Stimulated activated CD8-positive, alpha-beta memory T cell treated with anti-CD3 and anti-CD28 coated beads, Interleukin-2, amount 100 ng/mL, for 48 hours (primary cell): ENCODE measurements at places on chromosomes 5 and 9.

DNA sequence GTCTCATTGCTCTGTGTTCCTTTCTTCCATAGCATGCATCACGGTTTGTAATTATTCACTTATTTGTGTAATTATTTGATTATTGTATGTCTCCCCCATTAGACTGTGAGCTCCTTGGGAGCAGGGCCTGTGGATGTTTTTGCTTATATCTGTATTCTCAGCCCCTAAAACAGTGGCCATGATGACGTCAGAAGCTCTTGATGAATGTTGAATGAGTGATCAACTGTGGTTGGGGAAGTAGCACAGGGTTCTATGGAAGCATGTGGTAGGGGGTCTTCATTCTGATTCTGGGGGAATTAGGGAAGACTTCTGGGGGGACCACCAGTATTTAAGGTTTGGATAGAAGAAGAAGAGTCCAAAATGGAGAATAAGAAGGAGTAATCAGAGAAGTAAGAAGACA lies 6.0 kb downstream of the DNAI1 start:
- DNase-seq: no peak

DNA sequence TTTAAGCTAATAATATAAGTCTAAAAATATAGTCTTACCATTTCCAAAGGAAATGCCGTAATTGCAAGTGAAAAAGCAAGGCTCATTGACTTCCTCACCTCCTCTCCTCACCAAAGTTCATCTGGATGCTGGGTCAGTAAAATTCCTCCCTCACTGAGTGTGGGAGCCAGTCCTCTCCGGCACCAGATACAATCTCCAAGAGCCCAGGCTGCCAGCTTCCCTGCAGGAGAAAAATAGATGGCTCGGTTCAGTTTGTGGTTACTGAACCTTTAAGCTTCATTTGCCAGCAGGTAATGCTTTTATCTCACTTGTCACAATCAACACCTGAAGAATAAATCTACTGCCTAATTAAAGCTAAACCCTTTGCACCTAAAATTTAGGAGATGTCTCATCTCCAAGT lies 115.3 kb upstream of the VLDLR start:
- no peak for DNase-seq

GRCh38 chr5:89988998-89989655 lies 420.4 kb downstream of the CETN3 start:
- DNase-seq: no peak

- no peak for DNase-seq
Measured at GRCh38 chr5:92749943-92750342, 831.1 kb downstream of the NR2F1-AS1 start.

GRCh38 chr5:127878174-127878750 lies 175.1 kb downstream of the CCDC192 start:
- DNase-seq: no peak

DNA sequence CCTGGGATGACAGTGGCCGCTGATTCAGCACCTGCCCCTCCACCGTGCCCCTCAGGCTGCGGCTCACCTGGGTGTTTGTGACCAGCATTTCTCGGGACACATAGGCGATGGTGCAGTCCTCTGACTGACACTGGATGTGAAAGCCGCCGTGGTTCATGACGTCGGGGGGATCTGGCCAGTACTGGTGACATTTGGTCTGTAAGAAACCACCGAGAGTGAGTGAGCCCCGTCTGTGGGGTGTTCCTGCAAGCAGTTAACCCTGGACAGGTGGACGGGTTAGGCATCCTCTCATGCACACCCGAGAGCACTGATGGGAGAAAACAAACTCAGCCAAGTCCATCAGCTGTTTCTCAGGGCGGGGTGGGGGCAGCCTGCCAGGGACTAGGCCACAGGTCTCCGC lies 62.5 kb upstream of the EPB41L4B start:
- no peak for DNase-seq

GRCh38 chr5:181152406-181152805 lies 5.0 kb downstream of the OR2V2 start:
- DNase-seq: no peak

DNA sequence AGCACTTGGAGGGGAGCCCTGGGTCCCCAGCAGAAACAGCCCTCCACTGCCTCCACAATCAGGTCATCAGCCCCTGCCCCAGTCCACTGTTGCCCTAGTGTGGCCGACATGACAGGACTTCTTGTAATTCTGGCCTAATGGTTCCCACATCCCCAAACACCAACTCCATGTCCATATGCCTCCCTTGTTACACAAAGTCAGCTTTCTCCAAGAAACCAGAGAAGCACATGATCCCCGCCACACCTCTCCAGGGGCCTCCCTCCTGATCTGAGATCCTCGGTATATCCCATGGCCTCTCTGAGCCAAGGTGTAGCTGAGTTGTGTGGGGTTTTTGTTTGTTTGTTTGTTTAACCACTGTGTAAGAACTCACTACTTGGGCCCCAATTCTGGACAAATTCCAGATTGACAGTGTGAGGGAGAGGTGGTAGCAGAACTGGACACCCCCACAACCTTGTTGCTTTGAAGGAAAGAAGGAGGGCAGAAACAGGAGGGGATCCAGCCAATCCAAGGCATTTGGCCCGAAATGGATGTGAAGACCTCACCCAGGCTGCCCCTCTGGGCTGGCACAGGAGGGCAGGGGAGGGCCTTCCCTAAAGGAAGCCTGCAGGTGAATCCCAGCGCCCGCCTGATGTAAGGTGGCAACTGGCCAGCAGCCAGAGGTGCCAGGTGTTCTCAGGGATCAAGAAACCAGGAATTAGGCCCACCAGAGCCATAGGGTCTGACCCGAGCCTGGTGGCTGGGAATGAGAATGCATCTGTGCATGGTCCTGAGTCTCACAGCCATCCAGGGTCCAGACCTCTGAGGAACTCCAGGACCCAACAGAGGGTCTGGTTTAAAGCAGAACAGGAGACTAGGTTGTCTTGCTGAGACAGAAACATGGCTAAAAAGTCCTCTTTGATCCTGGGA lies 13.4 kb downstream of the IRF1 start:
- DNase-seq: no peak

GRCh38 chr5:149420545-149421371 lies 41.7 kb upstream of the IL17B start:
- DNase-seq: no peak

- DNase-seq: no peak
Measured at GRCh38 chr5:139151902-139152301, 46.3 kb downstream of the SIL1 start.

DNA sequence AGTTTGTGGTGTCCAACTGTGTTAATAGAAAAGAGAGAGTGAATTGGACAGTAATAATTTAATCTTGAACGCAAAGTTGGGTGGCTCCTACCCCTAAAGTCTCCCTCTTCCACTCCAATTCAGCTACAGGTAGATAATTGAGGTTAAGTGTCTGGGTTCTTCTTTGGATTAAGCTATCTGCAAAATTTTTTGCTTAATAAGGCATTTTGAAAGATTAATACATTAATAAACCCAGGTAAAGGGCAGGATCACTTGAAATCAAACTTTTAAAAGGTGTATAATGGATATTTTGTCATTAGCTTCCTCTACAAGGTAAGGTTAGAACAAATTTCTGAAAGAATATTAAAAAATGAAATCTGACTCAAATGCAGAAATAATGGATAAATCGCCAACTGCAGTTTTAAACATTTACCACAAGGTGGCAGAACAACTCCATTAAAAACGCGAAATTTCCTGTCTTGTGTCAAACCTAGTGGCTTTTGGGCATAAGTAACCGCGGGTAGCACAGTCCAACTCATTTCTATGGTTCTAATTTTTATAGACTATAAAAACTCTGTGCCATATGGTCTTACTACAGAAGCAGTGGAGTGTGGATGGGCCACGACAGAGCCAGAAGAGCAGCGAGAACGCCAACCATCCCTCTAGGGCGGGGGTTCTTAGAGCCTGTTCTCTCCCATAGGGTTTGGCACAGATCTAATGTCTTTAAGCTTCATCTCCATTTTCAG lies 276.5 kb downstream of the ARHGEF28 start:
- no peak for DNase-seq

DNA sequence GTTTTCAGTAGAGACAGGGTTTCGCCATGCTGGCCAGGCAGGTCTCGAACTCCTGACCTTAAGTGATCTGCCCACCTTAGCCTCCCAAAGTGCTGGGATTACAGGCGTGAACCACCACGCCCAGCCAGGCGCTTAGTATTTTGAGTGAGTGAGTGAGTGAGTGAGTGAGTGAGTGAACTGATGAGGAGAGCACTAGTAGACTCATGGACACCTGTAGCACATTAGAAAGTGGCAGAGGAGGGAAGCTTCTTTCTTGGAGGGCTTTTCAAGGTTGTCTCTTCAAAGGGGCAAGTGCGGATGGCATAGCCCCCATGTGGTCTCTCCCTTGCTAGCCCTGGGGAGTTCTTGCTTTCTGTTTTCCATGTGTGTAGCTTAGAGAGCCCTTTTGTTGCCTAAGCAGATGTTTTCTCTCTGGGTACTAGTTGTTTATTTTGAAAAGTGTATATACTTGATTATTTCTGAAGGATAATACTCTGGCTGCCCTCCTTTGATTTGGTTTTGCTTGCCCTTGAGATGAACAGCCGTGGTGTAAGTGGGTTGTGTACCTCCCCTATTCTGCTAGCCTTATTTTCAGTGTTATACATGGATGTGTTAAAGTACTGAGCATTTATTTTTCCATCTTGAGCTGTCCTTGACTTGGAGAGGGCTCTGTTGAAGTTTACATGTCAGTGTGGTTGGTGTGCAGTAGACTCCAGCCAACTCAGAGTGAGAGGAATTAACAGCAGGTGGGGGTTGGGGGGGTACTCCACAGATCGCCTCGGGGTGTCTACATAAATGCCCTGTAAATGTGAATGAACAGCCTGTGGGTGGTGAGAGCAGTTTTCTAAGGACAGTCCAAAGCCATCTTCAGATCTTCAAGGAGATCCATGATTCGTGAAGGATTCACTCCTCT lies 35.5 kb downstream of the PRRC2B start:
- DNase-seq: no peak

GRCh38 chr9:107361816-107362215 lies 78.7 kb downstream of the RAD23B start:
- no peak for DNase-seq

DNA sequence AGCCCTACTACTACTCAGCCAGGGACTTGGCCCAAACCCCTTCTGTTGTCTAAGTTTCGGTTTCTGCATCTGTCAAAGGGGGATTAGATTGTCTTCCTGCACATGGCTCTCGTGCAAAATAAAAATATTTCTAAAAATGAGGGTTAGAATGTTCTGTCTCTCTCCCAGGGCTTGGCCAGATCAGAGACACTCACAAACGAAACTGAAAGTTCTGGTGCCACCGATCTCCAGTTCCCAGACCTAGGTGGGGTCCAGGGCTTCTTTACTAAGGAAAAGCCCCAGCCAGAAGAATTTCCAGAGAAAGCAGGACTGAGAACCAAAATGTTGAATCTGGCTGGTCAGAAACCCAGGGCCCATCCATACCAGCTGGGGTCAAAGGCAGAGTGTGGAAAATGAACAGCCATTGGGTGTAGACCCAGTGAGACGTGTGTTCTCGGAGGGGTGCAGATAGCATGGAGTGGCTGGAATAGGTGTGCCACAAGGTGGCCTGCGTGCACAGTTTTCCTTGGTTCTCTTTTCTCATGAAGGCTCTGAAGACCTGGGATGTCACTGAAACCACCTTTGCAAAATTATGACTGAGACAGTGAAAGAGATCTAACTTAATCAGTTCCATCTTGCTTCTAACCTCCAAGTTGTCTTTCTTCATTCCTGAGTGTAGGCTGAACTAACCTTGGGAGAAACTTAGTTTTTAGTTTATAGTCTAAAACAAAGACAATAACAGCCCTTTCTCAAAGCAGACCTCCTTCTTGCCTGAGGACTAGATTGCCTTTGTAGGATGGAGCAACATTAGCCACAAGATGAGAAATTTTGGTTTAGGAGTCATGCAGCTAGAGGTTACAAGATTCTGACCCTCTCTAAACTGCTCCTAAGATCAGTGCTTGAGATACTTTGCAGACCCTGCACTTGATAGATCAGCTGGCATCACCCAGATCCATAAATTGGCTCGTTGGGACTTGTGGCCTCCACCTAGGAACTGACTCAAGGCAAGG lies 2.3 kb upstream of the SLC23A1 start:
- DNase-seq: no peak

- no peak for DNase-seq
Measured at GRCh38 chr5:107669096-107670031, 1.4 kb downstream of the EFNA5 start.

GRCh38 chr5:16918156-16918555 lies 17.9 kb downstream of the MYO10 start:
- DNase-seq: no peak

- DNase-seq: no peak
Measured at GRCh38 chr5:92418341-92418740, 1035.2 kb upstream of the ARRDC3 start.

DNA sequence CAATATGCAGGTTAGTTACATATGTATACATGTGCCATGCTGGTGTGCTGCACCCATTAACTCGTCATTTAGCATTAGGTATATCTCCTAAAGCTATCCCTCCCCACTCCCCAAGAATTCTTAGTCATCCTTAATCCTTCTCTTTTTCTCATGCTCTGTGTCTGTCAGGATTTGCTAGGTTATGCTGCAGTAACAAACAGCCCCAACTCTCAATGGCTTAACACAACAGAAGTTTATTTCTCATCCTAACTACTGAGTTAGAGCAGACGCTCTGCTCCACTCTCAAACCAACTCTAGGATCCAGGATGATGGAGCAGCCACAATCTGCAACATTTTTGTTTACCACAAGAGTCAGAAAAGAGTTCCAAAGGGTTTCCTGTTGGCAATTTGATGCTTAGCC lies 28.2 kb upstream of the FAM169A start:
- no peak for DNase-seq

DNA sequence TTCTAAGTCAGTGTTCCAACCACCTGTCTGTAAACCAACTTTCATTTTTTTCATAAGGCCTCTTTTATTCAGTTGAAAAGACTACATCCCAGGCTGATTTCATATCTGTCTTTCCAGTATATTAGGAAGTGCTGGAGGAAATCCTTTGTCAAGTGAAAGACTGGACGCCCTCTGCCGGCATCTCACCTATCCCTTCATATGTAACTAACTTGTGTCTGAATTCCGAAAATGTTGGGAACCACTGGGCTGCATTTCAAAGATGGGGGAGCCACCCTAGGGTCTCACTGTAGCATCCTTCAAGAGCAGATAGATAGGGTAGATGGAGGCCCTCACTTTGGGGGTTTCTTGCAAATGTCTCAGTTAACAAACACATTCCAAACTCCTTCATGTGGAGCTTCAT lies 569.8 kb downstream of the CTNND2 start:
- no peak for DNase-seq

GRCh38 chr5:177249761-177250537 lies 53.6 kb downstream of the RAB24 start:
- DNase-seq: no peak

DNA sequence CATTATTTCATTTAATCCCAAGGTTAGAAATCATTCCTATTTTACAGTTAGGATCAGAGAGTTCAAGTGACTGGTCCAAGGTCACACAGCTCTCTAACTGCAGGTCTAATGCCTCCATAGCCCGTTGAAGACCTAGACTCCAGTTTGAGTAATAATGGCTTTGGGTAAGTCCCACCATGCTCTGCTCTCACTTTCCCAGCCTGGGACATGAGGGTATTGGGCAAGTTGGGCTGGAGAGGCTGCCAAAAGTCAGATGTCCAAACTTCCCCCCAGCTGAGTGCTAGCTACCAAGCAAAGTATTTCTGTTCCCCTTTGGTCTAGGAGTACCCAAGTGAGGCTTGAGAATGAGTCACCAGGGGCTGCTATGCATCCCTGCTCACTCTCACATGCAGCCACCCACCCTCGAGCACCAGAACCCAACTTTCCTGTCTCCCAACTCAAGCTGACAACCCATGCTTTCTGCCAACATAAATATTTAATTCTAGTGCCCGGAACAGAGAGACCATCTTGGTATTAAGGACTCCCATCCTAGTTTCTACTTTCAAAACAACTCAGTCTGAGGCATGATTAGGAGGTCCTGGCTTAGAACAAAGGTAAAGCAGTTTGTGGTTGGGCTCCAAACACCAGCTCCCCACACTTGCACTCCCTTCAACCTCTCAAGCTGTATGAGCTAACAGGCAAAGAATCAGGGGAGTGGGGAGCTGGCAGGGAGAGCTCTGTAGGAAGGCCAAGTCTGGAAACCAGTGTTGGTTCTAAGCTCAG lies 236.5 kb upstream of the TRIM32 start:
- DNase-seq: no peak
